Smooth muscle cell of the coronary artery (primary cell): ENCODE measurements at places on chromosomes 1 and 21. TPM values are rescaled to one million over a fixed set of nuclear protein-coding genes. Genes with fewer than 3 reads are reported as not detected.

Gene MYCL
- total RNA-seq = 0.12 and 3.8 TPM in 2 replicates

Gene ERICH3
- total RNA-seq = under 0.01 TPM in 1 of 2 replicates, not detected in the other

Gene CYP4A11
- total RNA-seq = not detected in 2 replicates

Gene ZBTB18
- total RNA-seq = 6.8 and 14.7 TPM in 2 replicates

Gene RNF207
- total RNA-seq = 4.6 and 22.5 TPM in 2 replicates

Gene C1orf146
- total RNA-seq = not detected in 2 replicates

Gene MNDA
- not detected in 2 replicates for total RNA-seq

Gene SZT2
- 18.0 and 34.6 TPM in 2 replicates for total RNA-seq

Gene RGS18
- total RNA-seq = not detected in 2 replicates

Gene CSRP1
- total RNA-seq = 179 and 270 TPM in 2 replicates

Gene AQP10
- total RNA-seq = 0.12 and 0.15 TPM in 2 replicates

Gene OSCP1
- 9.0 and 10.5 TPM in 2 replicates for total RNA-seq

Gene OR2M3
- not detected in 2 replicates for total RNA-seq

Gene ACADM
- total RNA-seq = 12.8 and 25.9 TPM in 2 replicates

Gene AHCYL1
- total RNA-seq = 58.8 and 59.9 TPM in 2 replicates

Gene CASQ2
- under 0.01 TPM in 1 of 2 replicates, not detected in the other for total RNA-seq

Gene LY9
- not detected in 2 replicates for total RNA-seq

Gene PGBD5
- total RNA-seq = under 0.01 and 0.59 TPM in 2 replicates

Gene CCDC185
- total RNA-seq = not detected in 2 replicates

Gene CLCA1
- under 0.01 TPM in 1 of 2 replicates, not detected in the other for total RNA-seq

Gene BCL2L15
- 0.08 TPM in 1 of 2 replicates, not detected in the other for total RNA-seq

Gene ARHGEF16
- total RNA-seq = 0.23 TPM in 1 of 2 replicates, not detected in the other

Gene KRTAP19-5
- total RNA-seq = not detected in 2 replicates

Gene TEKT2
- total RNA-seq = 0.38 TPM in 1 of 2 replicates, not detected in the other

Gene WDR47
- total RNA-seq = 13.3 and 14.6 TPM in 2 replicates

Gene SMIM1
- total RNA-seq = 0.70 and 1.4 TPM in 2 replicates

Gene TEX38
- not detected in 2 replicates for total RNA-seq

Gene GPX7
- total RNA-seq = 12.8 and 18.9 TPM in 2 replicates

Gene OVAAL
- not detected in 2 replicates for total RNA-seq

Gene HYI
- 8.4 and 96.7 TPM in 2 replicates for total RNA-seq

Gene GJB5
- total RNA-seq = not detected in 2 replicates

Gene FCAMR
- total RNA-seq = not detected in 2 replicates

Gene RPE65
- total RNA-seq = not detected in 2 replicates

Gene SH2D2A
- 0.30 TPM in 1 of 2 replicates, not detected in the other for total RNA-seq

Gene STYXL2
- not detected in 2 replicates for total RNA-seq

Gene USH2A
- total RNA-seq = under 0.01 TPM in 2 replicates

Gene AADACL3
- total RNA-seq = not detected in 2 replicates

Gene PLA2G2A
- 1.3 TPM in 1 of 2 replicates, not detected in the other for total RNA-seq

Gene RALGPS2
- total RNA-seq = 7.2 and 26.2 TPM in 2 replicates

Gene PIK3R3
- 0.59 and 3.1 TPM in 2 replicates for total RNA-seq

Gene OR10J1
- total RNA-seq = not detected in 2 replicates

Gene TRIM67
- total RNA-seq = 0.23 TPM in 1 of 2 replicates, not detected in the other

Gene SLC2A5
- total RNA-seq = 1.1 and 23.5 TPM in 2 replicates

Gene SSR2
- 445 and 519 TPM in 2 replicates for total RNA-seq

Gene NUP210L
- under 0.01 and 0.12 TPM in 2 replicates for total RNA-seq
